ENCODE measurements at places on chromosomes 7 and 10.

DNA sequence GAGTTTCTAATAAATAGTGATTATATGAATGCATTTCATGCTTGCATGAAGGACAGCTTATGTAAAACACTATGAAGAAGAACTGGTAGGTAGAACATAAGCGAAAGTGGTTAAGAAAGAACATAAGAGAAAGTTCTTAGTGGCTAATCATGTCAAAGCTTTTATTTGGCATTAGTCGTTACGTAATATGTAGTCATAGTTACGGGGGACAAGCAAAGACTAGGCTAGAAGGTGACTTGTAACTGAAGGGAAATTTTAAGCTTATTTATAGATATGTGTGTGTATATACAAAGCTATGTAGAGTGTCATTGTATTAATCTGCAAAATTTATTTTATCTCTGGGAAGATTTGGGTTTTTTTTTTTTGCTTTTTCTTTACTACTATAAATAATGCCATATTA lies 36.9 kb downstream of the CAPZA2 start:
- DNase-seq: no peak

DNA sequence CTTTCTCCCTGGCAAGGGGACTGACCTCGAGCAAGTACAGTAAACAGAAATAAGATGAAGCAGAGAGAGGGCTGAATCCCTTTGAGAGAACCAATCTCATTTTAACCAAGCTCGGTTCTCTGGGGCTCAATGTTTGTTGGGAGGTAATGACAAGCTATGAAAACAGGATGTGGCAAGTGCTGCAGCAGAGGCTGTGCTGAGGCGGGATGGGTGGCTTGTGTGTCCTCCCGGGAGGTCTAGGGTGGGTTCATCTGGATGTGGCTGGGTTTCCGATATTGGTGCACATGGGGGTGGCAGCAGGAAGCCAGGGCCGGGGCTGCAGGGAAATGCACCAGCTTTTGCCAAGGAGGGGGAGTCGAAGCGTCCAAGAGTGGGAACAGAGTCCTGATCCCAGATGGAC lies 84.5 kb downstream of the AOAH start:
- DNase-seq: no peak

GRCh38 chr7:45068236-45069023 lies 20.3 kb downstream of the NACAD start:
- no peak for DNase-seq

DNA sequence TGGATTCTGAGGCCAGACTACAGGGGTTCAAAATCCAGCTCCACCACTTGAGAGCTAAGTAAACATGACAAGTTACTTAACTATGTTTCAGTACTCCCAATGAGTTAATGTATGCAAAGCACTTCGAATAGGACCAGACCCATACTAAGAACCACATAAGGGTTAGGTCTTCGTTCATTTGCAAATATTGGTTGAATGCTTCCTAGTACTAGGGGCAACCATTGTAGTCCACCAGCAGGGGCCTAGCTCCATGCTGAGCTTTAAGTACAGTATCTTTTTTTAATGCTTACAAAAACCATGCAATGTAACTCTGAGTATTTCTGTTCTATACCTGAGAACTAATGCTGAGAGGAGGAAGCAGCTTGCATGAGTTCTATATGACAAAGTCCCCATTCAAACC lies 80.4 kb upstream of the PDE1C start:
- DNase-seq: no peak

- DNase-seq: no peak
These were observed 153.7 kb upstream of the AGK start for GRCh38 chr7:141397236-141398163.

- DNase-seq: peak; percentile 81
These were observed 103.1 kb upstream of the APBB1IP start for GRCh38 chr10:26334932-26335573.

- no peak for DNase-seq
These were observed 65.9 kb downstream of the PDIA4 start for GRCh38 chr7:148962440-148962822.

- DNase-seq: no peak
These were observed 41.7 kb downstream of the RASGEF1A start for GRCh38 chr10:43225004-43225786.

- no peak for DNase-seq
These were observed 66.4 kb upstream of the IFRD1 start for GRCh38 chr7:112383671-112384417.

GRCh38 chr7:30184791-30185487 lies 50.2 kb downstream of the MTURN start:
- no peak for DNase-seq

GRCh38 chr7:102951839-102952238 lies 39.0 kb downstream of the LRRC17 start:
- no peak for DNase-seq

GRCh38 chr10:100037758-100038315 lies 28.1 kb upstream of the DNMBP start:
- DNase-seq: no peak

- DNase-seq: peak; percentile 10
These were observed 186.1 kb downstream of the HERPUD2 start for GRCh38 chr7:35508623-35509400.

DNA sequence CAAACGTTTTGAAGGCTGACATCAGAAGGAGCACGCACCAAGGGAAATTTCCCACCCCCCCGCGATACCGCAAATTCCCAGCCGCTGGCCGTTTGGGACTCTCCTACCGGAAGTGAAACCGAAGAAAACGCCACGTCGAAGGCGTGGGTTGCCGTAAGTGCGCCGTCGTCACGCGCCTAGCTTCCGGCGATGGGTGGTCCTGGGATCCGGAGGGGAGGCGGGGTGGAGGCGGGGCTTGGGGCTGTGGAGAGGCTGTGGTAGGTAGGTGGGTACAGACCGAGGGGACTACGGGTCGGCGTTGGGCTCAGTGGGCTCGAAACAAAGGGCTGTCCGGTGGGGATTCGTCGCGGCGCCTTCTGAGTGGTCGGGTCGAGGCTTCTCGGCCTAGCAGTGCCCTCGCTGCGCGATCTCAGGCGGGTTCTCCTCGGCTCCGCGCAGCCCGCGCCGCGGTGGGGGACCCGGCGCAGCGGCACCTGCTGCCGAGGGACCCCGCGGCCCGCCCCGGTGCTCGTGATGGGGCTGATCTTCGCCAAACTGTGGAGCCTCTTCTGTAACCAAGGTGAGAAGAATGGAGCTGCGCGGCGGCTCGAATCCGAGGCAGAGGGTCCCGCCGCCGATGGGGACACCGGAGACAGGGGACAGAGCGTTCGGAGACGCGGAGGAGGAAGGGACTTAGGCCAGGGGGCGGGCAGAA lies at the start of gene ARL5B:
TSS of gene ARL5B (plus strand) at position 307 of the 694 bp plus-strand sequence. CDS start at position 514, 207 bp downstream.
- DNase-seq: peak; percentile 88
